ENCODE measurements at places on chromosomes 1 and 21. TPM values are rescaled to one million over a fixed set of nuclear protein-coding genes. Genes with fewer than 3 reads are reported as not detected.

GRCh38 chr1:184164536-184164935, 113.0 kb downstream of the TSEN15 start:
- no peak for DNase-seq

GRCh38 chr1:232690285-232690935, 60.5 kb upstream of the SIPA1L2 start:
- peak; percentile 53 for DNase-seq

DNA sequence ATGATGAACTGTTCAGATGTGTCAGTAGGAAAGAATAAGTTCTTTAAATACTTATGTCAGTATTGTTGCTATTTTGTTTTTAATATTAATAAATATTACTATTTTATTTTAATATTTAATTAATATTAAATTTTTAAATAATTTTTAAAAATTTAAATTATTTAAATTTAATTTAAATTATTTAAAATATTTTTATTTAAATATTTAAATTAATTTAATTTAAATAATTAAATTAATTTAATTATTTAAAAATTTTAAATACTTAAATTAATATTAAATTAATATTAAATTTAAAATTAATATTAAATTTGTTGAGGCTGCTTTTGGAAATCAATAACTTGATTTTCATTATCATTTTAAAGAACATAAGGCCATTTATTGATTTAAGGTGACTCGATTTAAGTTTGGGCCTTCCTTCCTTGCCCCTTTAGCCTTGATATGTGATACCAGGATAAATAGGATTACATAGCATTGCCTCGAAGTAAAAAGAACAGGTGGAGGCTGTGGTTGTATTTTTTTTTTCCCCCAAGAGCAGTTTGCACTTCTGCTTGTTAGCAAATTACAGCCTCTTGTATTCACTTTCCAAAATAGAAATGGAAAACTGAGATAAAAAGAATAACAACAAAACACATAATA, 915.2 kb downstream of the TTLL7 start:
- no peak for DNase-seq

Gene ANKRD45
- not detected for total RNA-seq

- DNase-seq, result no peak
These were observed 47.3 kb downstream of the NCAM2 start for GRCh38 chr21:21045518-21045917.

Gene MYOM3
- 1.4 TPM for total RNA-seq

Gene TESK2
- total RNA-seq, result 1.3 TPM

GRCh38 chr1:12566484-12567287, 51.3 kb downstream of the DHRS3 start:
- no peak for DNase-seq

- DNase-seq, result no peak
These were observed 14.0 kb downstream of the IFI16 start for GRCh38 chr1:159023723-159024122.

GRCh38 chr1:181430015-181430885, 53.1 kb upstream of the CACNA1E start:
- DNase-seq, result no peak

DNA sequence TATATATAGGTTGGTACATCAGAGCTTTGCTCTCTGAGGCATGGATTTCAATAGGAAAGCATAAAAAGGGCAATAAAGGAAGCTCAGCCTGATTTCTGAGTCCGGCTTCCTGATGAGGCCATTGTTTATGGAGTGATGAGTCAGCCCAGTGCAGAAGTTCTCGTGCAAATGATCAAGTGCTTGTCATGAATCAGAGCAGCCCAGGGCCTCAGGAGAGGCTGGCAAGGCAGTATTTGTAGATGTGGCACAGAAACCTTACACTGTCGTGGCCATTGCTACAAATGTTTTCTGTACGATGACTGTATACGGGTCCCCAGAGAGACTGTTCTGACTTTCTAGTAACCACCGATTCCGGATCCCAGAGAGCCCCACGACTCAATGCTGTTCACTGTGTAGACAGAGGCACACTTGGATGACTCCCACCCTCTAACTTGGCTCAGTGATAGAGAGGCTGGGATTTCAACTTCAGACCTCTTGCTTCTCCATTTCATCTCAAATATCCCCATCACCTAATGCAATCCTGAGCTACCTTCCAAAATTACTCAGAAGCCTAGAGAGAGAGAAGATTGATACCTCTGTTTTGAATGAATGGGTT, 26.8 kb downstream of the UMODL1 start:
- DNase-seq, result peak; percentile 99

DNA sequence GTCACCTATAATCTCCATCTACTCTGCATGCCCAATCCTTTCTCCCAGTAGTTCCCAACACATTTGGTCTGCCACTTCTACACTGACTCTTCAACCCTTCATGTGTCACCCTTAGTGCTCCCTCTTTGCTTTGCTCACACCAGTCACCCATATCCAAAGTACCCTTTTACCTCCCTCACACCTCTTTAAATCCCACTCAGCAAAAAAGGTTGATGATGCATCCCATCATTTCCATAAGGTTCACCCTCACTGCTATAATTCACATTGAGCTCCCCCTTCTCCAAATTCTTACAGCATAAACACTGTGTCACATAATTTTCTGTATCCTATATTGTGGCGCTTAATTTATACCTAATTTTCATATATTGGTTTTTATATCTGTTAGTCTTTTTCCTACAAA, 83.8 kb upstream of the ATP1B1 start:
- DNase-seq, result no peak

Gene LAD1
- not detected for total RNA-seq

- DNase-seq, result peak; percentile 23
These were observed 124.1 kb downstream of the DPYD start for GRCh38 chr1:97796711-97797110.

GRCh38 chr1:21297975-21298374, 7.7 kb upstream of the ECE1 start:
- peak; percentile 66 for DNase-seq

DNA sequence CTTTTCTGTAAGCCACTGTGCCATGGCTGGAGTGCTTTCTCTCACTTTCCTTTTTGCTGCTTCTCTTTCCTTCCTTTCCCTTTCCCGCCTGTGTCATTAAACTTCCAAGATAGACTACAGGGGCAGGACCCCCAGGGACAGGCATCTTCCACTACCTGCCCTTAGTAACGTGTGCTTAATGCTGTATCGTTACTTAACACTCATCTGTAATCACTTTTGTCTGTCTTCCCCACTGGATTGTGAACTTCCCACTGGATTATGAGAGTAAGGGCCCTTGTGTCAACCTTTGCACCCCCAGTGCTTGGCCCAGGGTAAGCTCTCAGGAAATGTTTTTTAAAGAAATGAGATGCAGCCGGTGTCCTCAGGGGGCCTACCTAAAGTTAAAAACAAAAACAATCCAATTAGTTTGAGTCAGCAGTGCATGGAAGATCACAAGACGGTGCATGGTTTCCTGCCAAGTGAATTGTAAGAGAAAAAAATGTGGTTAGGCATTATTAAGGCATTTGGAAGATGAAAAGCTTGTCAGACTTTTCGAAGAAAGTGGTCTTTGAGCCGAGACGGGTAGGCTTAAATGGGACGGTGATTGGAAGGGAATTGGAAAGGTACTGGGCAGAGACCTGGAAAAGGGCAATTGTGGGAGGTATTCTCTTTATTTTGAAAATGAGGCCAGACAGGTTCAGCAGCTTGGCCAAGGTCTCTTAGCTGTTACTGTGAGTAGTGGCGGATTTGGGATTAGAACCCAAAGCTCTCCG, 958 bp downstream of the LYPLAL1 start:
- peak; percentile 89 for DNase-seq

DNA sequence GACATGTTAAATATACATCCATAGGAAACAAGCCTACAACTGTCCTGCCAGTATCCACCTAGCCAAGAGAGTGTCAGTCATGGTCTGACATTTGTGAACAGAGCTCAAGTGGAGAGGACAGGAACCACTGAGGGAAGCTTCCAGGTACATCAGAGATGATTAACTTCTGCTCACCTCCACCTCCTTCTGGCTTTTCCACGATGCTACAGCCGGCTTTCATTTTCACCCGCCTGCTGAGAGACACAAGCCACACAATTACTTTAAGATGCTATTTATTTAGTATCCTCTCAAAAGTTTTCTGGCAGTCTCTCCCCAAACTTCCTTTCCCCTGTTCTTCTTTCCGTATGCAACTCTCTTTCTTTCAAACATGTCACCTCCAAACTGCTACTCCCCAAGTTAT, 2.1 kb downstream of the ETV3 start:
- DNase-seq, result no peak

DNA sequence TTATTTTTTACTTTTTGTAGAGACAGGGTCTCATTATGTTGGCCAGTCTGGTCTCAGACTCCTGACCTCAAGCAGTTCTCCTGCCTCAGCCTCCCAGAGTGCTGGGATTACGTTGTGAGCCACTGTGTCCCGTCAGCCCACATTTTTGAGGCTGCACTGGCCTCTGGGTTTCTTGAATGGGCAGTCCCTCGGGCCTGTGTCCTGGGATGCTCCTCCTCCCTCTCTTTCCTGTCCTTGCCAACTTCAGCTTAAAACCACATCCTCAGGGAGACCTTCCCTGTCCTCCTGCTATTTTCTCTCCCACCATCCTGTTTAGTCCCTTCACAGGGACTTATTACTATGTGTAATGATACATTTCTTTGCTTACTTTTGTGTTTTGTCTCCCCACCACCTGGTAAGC, 31.4 kb upstream of the LYST start:
- no peak for DNase-seq

Gene ZNF496
- total RNA-seq, result 21.0 TPM

GRCh38 chr1:27872059-27872801, at the start of gene THEMIS2:
Gene THEMIS2 (plus strand): TSS chr1:27872544. CDS start chr1:27872572, 28 bp downstream.
- DNase-seq, result peak; percentile 81

Gene SLAMF7
- not detected for total RNA-seq

DNA sequence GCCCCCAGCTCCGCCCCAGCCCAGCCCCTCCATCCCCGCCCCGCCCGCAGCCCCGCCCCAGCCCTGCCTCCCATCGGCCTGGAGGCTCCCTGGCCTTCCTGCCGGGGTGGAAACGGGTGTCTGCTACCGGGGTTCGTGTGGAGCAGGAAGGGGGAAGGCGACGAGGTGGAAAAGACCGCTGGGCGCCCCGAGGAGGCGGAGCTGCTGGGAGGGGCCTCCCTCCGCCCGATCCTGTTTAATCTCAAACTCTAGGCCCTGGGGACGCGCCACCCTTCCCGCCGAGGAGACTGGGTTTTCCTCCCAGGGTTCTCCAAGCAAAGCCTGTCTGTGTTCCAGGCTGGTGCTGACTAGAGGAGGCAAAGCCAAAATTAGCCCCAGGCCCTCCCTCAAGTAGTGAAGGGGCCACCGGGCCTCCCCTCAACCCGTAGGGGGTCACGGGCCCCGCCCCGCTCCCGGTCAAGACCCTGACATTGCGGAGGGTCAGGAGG, 16.2 kb upstream of the TTLL10 start:
- peak; percentile 90 for DNase-seq

DNA sequence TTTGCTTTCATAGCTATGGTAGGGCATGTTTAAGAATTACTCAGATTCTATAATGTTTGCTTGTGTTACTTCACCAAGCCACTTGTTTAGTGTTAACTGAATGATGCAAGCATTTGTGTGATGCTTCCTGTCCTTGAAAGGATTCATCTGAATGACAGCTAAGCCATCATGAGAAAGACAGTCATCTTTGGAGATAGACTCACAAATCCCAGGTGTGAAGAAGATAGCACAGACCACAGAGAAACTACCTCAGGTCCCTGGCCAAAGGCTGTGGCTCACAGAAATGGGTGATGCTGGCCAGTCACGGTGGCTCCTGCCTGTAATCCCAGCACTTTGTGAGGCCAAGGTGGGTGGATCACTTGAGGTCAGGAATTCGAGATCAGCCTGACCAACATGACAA, 321.4 kb downstream of the DPYD start:
- DNase-seq, result peak; percentile 2

GRCh38 chr1:24936684-24937083, 6.6 kb upstream of the RUNX3 start:
- DNase-seq, result no peak

DNA sequence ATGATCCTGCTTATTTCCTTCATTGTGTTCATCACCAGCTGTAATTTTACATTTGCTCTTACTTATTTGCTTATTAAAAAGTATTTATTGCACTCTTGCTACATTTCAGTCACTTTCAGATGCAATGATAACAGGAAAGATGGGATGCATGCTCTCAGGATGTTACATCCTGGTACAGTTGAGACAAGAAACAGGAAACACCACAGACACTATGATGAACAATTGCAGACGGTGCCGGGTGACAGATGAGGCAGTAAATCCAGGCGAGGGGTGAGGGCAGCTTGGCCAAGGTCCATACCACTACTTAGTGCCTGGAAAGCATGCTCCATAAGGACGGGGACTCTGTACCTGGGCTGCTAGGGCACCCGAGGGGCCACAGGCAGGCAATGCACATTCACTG, 156.6 kb upstream of the RAB4A start:
- no peak for DNase-seq

Gene LRIG2
- 6.3 TPM for total RNA-seq

Gene OR2T33
- total RNA-seq, result not detected

Gene TNFRSF9
- not detected for total RNA-seq

DNA sequence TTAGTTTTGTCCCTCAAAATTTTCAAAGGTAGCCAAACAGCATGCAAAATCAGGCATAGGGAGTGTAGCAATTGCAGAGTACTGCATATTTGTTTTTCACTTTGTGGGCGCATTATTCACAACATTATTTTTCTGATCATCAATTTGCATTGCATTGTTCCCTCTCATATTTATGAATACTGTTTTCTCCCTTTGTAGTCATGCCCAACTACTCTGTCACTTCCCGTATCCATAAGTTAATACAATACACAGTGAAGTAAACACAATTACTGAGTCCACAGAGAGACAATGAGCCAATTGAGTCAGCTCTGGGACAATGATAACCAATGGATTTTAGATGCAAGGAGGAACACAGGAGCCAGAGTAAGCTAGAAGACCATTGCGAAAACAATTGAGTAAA, 944.0 kb upstream of the ADGRL4 start:
- DNase-seq, result no peak

Gene USP24
- total RNA-seq, result 26.9 TPM

DNA sequence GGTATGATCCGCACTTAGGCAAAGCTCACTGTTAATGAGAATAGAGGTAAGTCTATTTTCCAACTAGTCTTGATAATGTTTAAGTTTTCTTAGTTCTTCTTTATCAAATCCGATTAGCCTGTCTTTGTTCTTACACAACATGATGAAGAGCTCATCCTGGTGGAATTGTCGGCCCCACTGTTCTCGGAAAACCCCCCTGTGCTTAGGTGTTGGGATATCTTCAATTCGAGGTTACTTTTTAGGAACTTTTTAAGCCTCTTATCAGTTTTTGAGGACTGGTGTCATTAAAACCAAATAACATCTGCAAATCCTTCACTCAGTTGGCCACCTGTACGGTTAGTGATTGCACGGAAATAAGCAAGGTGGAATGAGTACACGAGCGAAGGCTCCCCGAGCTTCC, 60.7 kb upstream of the KIF26B start:
- no peak for DNase-seq

- no peak for DNase-seq
These were observed 335.7 kb upstream of the AJAP1 start for GRCh38 chr1:4318720-4319119.

Gene KRTAP11-1
- not detected for total RNA-seq

Gene SH2D5
- 1.4 TPM for total RNA-seq

- no peak for DNase-seq
These were observed 20.7 kb upstream of the POFUT2 start for GRCh38 chr21:45308194-45309068.

- no peak for DNase-seq
These were observed 301.2 kb upstream of the ADGRL2 start for GRCh38 chr1:81499487-81499886.
